Activated T-cell treated with anti-CD3 and anti-CD28 coated beads for 4 hours (primary cell): ENCODE measurements at places on chromosomes 16 and 17.

DNA sequence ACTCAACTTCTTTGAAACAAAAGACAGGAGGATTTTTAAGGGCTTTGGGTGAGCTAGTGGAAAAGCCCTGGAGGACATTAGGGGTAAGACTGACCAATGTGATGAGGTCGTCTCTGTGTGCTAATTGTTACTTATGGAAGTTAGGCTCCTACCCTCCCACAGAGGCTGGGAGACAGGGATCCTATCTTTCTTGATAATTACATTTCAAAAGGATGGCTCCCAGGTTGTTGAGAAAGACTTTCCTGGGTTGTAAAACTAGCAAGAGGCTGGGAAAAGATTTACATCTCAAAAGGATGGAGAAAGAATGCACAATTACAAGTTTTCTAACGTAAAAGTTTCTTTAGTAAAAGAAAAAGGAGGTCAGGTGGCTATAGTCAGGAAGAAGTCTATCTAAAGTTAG, 605.8 kb upstream of the GOT2 start:
- DNase-seq, result no peak

- no peak for DNase-seq
Measured at GRCh38 chr16:11135464-11135973, 120.5 kb downstream of the SOCS1 start.

DNA sequence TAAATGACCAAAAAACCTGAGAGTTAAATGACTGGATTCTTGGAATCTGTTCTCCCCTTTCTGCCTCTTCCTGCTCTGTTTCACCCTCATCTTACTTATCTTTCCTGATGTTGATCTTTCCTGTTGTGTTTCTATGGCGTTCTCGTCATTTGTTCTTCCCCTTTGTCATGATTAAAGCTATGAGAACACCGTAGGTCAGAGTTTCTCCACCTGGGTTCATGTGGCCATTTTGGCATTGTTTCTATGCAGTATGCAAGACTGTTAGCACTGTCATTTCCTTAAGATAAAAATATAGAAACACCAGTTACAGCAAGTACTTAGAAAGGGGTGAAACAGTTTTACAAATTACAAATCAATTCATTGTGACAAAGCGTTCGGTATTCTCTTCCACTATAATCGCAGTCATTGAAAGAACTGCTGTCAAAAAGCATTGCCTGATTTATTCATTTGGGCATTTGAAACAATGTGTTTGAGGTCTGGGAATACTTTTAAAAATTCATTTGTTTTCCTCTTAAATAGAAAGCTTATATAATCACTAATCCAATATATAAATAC, 166.0 kb downstream of the PHKB start:
- DNase-seq, result no peak

DNA sequence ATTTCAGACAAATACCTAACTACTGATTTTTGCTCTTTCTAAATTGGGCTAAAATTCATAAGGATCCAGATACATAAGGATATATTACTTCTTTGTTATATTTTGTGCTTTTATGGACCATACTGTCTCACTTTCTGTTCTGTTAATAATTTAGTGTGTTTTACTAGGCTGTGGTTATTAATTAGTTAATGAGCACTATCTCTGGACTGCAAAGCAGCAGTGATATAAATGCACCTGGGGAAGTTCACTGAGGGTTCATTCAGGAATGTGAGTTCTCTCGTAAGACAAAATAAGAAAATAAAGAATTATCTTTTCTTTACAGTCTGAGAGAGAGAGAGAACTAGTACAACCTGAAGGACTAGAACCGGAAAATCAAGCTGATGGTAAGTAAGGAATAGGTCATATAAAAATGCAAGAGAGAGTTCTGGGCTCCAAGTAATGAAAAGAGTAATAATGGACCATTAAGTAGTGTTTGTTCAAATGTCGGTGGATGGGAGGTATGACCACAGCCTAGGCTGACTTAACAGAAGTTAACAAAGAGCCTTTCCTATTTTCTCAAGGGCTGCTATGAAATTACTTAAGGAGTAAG, 55.6 kb downstream of the IKZF3 start:
- DNase-seq, result no peak

- DNase-seq, result no peak
Measured at GRCh38 chr16:22890976-22891375, 77.0 kb downstream of the HS3ST2 start.

DNA sequence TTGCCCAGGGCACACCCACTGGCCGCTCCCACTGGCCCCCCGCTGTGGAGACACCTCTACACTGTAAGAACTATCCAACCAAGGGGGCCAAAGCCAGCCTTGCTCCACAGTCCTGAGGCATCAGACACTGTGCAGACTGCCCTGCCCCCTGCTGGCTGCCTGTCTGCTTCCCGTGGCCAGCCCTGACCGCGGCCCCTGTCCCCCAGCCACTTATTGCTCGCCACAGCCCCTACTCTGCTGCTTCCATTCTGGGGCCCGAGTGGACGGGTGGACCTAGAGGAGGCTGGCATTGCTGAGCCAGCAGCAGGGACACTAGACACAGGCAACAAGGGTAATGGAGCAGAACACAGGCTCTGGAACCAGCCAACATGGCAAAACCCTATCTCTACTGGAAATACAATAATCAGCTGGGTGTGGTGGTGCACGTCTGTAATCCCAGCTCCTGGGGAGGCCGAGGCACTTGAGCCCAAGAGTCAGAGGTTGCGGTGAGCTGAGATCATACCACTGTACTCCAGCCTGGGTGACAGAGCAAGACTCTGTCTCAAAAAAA, 19.7 kb upstream of the LRRC37A3 start:
- peak; percentile 34 for DNase-seq

DNA sequence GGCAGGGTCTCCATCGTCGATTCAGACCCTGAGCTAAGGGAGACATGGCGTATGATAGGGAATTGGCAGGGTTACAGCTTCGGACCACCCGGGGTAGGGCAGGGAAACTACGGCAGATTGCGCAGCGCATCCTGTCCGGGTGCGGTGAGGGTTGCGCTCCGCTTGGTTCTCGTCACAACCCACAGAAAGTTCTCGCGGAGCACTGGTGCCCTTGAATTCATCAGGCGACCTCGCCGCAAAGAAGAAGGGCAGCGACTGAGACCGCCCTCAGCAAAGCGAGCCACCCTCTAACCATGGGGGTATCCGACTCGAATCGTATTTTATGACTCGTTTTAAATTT, 1.2 kb downstream of the HS3ST3B1 start:
- DNase-seq, result peak; percentile 47

DNA sequence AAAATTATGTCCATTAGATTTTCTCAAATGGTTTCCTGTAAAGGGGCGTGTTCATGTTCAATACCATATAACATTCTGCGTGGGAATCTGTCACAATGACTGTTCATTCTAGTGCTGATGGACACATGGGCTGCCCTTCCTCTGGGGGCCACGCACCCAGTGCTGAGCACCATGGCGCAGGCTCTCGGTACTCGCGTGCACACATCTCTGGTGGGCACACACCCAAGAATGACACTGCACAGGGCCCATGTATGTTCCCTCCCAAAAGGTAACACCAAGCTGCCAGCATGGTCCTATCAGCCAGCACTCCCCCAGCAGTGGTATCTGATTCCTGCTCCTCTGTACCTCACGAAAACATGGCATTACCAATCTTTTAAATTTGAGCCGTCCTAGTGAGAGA, 13.7 kb downstream of the B9D1 start:
- DNase-seq, result no peak

DNA sequence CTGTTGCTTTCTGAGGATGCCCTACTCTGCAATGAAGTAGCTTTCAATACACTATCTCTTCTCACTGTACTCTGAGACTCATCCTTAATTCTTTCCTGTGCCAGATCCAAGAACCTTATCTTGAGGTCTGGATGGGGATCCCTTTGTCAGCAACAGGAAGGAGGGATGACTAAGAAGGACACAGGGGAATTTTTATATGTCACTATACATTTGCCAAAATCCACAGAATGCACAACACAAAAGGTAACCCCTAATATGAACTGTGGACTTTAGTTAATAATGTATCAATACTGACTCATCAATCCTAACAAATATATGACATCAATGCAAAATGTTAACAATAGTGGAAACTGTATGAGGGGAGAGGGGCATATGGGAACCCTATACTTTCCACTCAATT, 4.7 kb upstream of the RBBP6 start:
- DNase-seq, result no peak
